Esophagus mucosa (tissue), 1 donor: ENCODE measurements at places on chromosomes 12 and 14.
A peak's percentile ranks its signal among the peaks of the same experiment; 100 is the strongest.

- ATAC-seq, result peak; percentile 61
These were observed 5.4 kb downstream of the RPS6KL1 start for GRCh38 chr14:74917646-74918081.

- ATAC-seq, result peak; percentile 63
These were observed 111.4 kb downstream of the EGLN3 start for GRCh38 chr14:33839193-33840076.

DNA sequence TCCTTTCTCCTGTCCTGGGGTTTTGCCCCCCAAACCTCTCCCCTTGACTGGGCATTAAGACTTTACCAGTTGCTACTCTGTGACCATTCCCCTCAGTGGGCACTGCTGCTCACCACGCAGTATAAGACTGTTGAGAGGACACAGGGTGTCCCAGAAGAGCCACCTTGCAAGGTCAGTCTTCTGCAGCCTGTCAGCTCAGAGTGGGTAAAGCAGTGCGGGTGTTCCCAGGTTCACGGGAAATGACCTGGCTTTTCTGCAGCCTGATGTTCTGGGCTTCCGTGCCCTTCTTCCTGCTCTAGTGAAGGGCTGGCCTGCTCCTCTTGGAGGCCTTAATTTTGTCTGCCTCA, 34.2 kb downstream of the KCNA1 start:
- ATAC-seq, result no peak

DNA sequence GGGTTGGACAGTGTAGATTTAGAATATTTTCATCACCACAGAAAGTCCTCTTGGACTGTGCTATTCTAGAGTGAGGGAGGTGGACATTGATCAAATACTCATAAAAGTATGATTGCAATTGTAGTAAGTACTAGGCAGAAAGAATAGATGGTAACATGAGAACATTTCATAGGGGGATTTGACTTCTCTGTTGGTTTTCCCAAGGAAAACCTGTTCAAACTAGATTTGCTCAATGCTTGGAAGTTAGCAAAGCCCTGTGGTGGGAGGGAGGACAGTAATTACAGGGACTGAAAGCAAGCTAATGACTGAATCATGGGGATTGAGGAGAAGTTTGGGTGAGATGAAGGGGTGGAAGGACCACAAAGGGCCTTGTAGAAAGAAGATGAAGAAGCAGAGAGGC, 24.4 kb upstream of the EID3 start:
- ATAC-seq, result no peak

GRCh38 chr12:44509471-44509870, 366.6 kb downstream of the NELL2 start:
- no peak for ATAC-seq

DNA sequence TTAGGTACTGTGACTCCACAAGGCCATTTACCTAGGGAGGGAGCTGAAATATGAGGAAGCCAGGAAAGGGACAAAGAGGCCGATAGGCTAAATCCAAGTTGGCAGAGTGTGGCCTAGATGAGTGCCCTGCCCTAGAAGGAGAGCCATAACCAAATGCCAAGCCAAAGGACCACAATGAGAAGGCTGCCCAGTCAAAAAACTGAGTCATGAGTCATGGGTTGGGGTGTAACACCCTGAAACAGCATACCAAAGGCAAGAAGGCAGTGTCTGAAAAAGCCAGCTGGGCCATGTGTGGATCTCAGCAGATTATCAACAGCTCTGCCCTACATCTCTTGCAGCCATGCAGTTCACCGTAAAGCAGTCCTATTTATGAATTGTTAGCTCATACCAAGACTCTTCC, 171.7 kb downstream of the PHLDA1 start:
- ATAC-seq, result peak; percentile 76

DNA sequence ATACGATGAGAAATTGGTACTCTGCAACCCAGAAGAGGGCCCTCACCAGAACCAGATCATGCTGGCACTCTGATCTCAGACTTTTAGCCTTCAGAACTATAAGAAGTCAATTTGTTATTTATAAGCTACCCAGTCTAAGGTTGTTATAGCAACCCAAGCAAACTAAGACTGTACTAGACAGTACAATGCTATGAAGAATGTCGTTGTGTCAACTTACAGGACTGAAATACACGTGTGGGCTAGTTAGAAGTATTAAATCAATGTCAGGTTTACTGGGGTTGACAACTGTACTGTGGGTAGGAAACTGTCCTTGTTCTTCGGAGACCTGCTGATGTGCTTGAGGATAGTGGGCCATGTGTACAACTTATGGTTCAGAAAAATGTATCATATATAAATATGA, 19.7 kb downstream of the DUSP16 start:
- ATAC-seq, result peak; percentile 22

- no peak for ATAC-seq
These were observed 98.2 kb downstream of the ADAMTS20 start for GRCh38 chr12:43453761-43454160.

- no peak for ATAC-seq
These were observed 64.1 kb upstream of the TSPAN11 start for GRCh38 chr12:30862486-30862885.

DNA sequence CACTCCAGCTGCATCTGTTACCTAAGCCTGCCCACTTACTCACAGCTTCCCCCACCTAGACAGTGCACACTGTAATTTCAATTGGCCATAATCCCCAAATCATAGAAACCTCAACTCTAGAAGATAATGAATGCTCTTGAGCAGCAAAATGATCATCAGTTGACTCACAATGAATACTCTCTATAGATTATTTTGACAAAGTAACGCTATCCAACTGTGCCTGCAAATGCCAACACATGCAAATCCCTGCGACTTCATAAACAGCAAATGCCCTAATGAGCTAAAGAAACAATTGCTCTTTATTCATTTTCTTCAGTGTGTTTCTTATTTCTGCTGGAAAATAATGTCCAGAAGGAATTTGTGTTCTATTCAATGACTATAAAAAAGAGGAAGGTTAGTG, 319.5 kb downstream of the PAWR start:
- no peak for ATAC-seq

DNA sequence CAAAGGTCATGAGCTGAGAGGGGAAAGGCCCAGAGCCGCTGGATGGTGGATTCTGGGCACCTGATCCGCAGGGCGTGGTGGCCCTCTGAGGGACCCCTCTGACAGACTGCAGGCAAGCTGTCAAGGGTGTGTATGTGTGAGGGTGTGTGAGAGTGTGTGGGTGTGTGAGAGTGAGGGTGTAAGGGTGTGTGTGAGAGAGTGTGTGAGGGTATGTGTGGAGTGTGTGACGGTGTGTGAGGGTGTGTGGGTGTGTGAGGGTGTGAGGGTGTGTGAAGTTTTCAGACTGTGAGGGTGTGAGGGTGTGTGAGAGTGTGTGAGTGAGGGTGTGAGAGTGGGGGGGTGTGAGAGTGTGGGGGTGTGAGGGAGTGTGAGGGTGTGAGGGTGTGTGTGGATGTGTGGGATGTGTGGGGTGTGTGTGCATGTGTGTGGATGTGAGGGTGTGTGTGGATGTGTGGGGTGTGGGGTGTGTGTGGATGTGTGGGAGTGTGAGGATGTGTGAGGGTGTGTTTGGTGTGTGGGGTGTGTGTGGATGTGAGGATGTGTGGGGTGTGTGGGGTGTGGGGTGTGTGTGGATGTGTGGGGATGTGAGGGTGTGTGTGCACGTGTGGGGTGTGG, 156.7 kb downstream of the TMEM121 start:
- ATAC-seq, result no peak

- no peak for ATAC-seq
These were observed 11.7 kb upstream of the CCDC177 start for GRCh38 chr14:69586404-69586803.
